Thoracic aorta endothelial cell (primary cell): ENCODE measurements at places on chromosomes 11 and 22. TPM values are rescaled to one million over a fixed set of nuclear protein-coding genes. Genes with fewer than 3 reads are reported as not detected.

Gene TRIM49
- total RNA-seq = not detected in 2 replicates

Gene SCUBE1
- 0.14 TPM in 1 of 2 replicates, not detected in the other for total RNA-seq

Gene ESAM
- 136 and 154 TPM in 2 replicates for total RNA-seq

Gene OR2D2
- 0.66 and 0.86 TPM in 2 replicates for total RNA-seq

Gene PHF21A
- 18.1 and 23.5 TPM in 2 replicates for total RNA-seq

Gene MMP8
- total RNA-seq = not detected in 2 replicates

Gene SEPTIN5
- 11.6 and 13.1 TPM in 2 replicates for total RNA-seq

Gene DCDC1
- total RNA-seq = under 0.01 and 0.50 TPM in 2 replicates

Gene RASD2
- total RNA-seq = not detected in 2 replicates

Gene AQP11
- 0.29 and 0.53 TPM in 2 replicates for total RNA-seq

Gene SCGB1D1
- total RNA-seq = not detected in 2 replicates
